Neural cell (in vitro differentiated cells): ENCODE measurements at places on chromosomes 1 and 21. TPM values are rescaled to one million over a fixed set of nuclear protein-coding genes. Genes with fewer than 3 reads are reported as not detected.

The B4GALT2 gene
- 129 and 147 TPM in 2 replicates for polyA plus RNA-seq

The CCDC27 gene
- not detected in 2 replicates for polyA plus RNA-seq

The RIPK4 gene
- polyA plus RNA-seq: not detected in 2 replicates

The P3H1 gene
- polyA plus RNA-seq: 32.4 and 47.6 TPM in 2 replicates

The S100A12 gene
- polyA plus RNA-seq: not detected in 2 replicates

The SPRR2E gene
- not detected in 2 replicates for polyA plus RNA-seq

The FMN2 gene
- 23.9 and 24.8 TPM in 2 replicates for polyA plus RNA-seq

The ARTN gene
- polyA plus RNA-seq: 1.4 and 2.2 TPM in 2 replicates
